ENCODE measurements at places on chromosomes 2 and 18. TPM values are rescaled to one million over a fixed set of nuclear protein-coding genes. Genes with fewer than 3 reads are reported as not detected.
A peak's percentile ranks its signal among the peaks of the same experiment; 100 is the strongest.

The ARHGEF4 gene
- total RNA-seq, result 6.5 TPM

GRCh38 chr2:197894751-197895274 is 90.4 kb downstream of the PLCL1 start:
- no peak overlapping the region for H3K4me3 ChIP-seq
- H3K27me3 ChIP-seq, result no peaks in the 10 kb centered on the region
- no peak for DNase-seq
- no peak overlapping the region for H3K27ac ChIP-seq
- no peaks in the 10 kb centered on the region for H3K36me3 ChIP-seq

DNA sequence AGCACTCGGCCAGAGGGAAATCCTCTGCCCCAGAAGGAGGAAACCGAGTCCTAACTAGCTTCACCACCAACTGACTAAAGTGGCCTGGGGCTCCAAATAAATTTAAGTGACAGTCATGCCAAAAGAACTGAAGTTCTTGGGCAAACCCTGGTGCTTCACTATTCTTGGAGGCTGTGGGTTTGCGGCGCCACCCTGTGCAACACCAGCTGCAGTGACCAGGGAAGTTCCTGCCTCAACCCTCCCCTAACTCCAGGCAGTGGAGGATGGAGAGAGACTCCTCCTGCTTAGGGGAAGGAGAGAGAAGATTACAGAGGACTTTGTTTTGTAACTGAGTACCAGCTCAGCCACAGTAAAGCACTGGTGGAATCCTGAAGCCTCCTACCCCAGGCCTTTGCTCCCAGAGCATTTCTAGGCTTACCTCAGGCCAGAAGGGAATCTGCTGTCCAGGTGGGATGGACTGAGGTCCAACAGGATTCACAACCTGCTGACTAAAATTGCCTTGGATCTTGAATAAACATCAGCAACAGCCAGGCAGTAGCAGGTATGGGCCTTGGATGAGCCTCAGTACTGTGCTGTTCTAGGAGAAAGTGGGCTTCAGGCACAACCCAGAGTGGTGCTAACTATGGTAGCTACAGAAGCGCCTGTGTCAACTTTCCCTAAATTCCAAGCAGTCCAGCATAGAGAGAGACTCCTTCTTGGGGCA is 29.4 kb upstream of the BMP10 start:
- H3K27ac ChIP-seq, result no peak overlapping the region
- DNase-seq, result no peak
- no peak overlapping the region for H3K4me3 ChIP-seq
- H3K36me3 ChIP-seq, result no peaks in the 10 kb centered on the region
- no peaks in the 10 kb centered on the region for H3K27me3 ChIP-seq

DNA sequence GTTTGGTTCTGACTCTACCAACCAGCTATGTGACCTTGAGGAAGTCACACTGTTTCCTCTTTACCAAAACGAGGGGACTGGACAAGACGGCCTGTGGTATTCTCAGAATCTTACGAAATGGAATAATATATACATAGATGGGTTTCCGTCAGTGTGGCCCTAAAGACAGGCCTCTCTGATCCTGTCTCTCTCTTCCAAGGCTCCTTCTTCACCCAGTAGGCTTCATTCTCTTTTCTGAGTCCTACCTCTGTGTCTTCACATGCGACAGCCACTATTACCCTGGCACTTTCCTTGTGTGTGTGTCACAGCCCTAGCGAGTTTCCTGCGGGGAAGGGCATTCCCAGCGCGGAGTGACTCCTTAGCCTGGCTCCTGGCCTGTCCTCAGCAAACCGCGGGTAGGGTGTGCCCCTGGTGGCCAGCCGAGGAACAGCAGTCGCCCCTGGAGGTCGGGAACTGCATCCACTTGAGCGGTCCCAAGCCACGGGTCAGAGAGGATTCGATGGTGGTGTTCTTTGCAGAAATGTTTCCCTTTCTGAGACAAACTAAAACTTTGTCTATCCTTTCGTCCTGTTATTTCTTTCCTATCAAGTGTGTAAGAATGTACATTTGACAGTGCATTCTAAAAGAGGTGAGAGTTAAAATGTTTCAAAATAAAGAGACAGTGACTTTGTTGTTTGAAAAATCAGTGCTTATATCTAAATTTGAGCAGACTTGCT is 63.3 kb downstream of the RAB31 start:
- H3K27ac ChIP-seq, result no peak overlapping the region
- H3K27me3 ChIP-seq, result no peaks in the 10 kb centered on the region
- H3K4me1 ChIP-seq, result peaks cover 12% of the 10 kb centered on the region
- H3K36me3 ChIP-seq, result no peaks in the 10 kb centered on the region
- no peak overlapping the region for H3K4me3 ChIP-seq

The ASB18 gene
- not detected for total RNA-seq

- no peak overlapping the region for H3K4me3 ChIP-seq
- no peak for DNase-seq
- no peak overlapping the region for H3K27ac ChIP-seq
- H3K4me1 ChIP-seq, result no peaks in the 10 kb centered on the region
- no peaks in the 10 kb centered on the region for H3K27me3 ChIP-seq
- H3K36me3 ChIP-seq, result no peaks in the 10 kb centered on the region
Measured at GRCh38 chr2:139876964-139877363, 1096.8 kb upstream of the NXPH2 start.

- DNase-seq, result no peak
- H3K4me3 ChIP-seq, result no peak overlapping the region
- H3K27ac ChIP-seq, result no peak overlapping the region
- no peaks in the 10 kb centered on the region for H3K27me3 ChIP-seq
- no peaks in the 10 kb centered on the region for H3K36me3 ChIP-seq
Measured at GRCh38 chr18:42901161-42901560, 214.3 kb downstream of the RIT2 start.

The LHCGR gene
- not detected for total RNA-seq

DNA sequence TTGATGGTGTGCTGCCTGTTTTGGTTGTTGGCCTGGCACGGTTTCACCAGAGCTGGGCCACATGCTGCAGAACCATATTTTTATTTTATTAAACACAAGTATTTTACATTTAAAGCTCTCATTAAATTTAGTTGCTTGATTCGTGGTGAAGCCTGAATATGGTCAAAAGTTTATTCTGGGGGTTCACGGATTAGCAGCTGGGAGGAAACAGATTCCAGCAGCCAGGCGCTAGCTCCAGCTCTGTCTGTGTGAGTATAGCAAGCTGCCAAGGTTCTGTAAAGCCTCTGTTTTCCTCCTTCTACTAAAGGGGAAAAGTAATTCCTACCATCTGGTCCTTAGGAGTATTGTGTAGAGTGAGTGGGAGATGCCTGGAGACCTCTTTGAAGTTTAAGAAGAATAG is 22.5 kb downstream of the GATA6 start:
- H3K36me3 ChIP-seq, result no peaks in the 10 kb centered on the region
- H3K27me3 ChIP-seq, result no peaks in the 10 kb centered on the region
- peak overlapping the region; percentile 95 for H3K27ac ChIP-seq
- DNase-seq, result no peak
- peaks cover 79% of the 10 kb centered on the region for H3K4me1 ChIP-seq

GRCh38 chr18:57846258-57846657 is 43.1 kb upstream of the ATP8B1 start:
- no peaks in the 10 kb centered on the region for H3K4me1 ChIP-seq
- H3K36me3 ChIP-seq, result no peaks in the 10 kb centered on the region
- no peaks in the 10 kb centered on the region for H3K27me3 ChIP-seq
- no peak for DNase-seq
- no peak overlapping the region for H3K27ac ChIP-seq

The SRD5A2 gene
- total RNA-seq, result not detected

DNA sequence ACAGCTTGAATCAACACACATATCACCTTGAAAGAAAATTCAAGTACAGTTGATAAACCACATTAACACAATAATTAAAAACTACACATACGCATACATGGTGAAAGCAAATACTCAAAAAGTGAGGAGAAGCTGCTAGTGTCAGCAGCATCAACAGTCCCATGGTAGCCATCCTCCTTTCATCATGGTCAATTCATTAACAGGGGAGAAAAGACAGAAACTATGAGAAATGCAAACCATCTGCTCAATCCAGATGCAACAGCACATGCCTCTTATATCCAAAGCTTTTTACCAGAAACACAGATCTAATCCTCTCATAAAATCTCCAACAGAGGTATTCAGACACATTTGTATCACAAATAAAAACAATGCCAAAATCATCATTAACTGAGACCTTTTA is 81.9 kb upstream of the CHRNA1 start:
- H3K27me3 ChIP-seq, result no peaks in the 10 kb centered on the region
- no peak overlapping the region for H3K4me3 ChIP-seq
- H3K4me1 ChIP-seq, result peaks cover 13% of the 10 kb centered on the region

- peaks cover 3% of the 10 kb centered on the region for H3K4me1 ChIP-seq
- H3K27me3 ChIP-seq, result no peaks in the 10 kb centered on the region
- no peaks in the 10 kb centered on the region for H3K36me3 ChIP-seq
- peak within 1 kb of the TSS; percentile 55 for H3K27ac ChIP-seq
- peak within 1 kb of the TSS; percentile 72 for H3K4me3 ChIP-seq
- DNase-seq, result no peak
Measured at GRCh38 chr2:233059797-233060500, at the start of gene INPP5D. TSS of gene INPP5D (plus strand) at chr2:233060342. CDS start at chr2:233060479, 137 bp downstream.

- H3K27ac ChIP-seq, result no peak overlapping the region
- H3K4me1 ChIP-seq, result peaks cover 25% of the 10 kb centered on the region
- no peak for DNase-seq
- H3K27me3 ChIP-seq, result no peaks in the 10 kb centered on the region
Measured at GRCh38 chr2:64594226-64594989, 59.3 kb downstream of the SERTAD2 start.

DNA sequence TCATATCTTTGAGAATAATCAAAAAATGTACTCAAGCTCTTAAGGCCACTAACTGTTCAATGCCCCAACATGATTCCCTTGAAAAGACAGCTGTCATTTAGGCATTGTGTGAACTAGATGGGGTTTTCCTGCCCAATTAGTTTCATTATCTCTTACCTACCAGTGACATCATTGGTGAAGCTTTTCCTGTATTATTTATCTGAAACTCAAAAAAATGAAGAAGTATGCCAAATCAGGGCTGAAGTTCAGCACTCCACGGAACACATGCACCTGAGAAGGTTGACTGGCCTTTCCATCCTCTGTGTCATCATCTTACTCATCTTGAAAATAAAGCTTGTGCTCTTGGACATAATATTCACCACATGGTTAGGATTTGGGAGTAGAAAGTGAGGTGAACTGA is 126.4 kb downstream of the TXNL1 start:
- H3K4me1 ChIP-seq, result no peaks in the 10 kb centered on the region
- no peak overlapping the region for H3K4me3 ChIP-seq
- no peak for DNase-seq
- H3K36me3 ChIP-seq, result no peaks in the 10 kb centered on the region

DNA sequence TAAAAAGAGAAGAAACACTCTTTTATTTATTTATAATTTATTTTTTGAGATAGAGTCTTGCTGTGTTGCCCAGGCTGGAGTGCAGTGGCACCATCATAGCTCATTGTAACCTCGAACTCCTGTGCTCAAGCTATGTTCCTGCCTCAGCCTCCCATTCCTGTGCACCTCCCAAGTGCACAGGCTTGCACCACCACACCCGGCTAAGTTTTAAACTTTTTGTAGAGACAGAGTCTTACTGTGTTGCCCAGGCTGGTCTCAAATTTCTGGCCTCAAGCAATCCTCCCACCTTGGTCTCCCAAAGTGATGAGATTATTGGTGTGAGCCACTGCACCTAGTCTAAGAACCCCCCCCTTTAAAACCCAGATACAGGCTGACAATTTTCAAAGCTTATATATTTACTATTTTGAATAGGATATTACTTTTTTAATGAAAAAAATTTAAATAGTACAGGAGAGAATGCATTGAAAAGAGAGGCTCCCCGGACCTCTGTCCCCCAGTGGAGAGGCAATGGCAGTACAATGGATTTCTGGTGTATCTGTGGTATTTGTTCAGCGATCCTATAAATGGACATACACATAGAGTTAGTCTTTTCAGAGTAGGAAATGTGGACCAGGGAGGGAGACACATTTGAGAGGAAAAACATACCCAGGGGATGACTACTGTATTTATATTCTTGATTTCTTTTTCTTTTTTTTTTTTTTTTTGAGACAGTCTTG is 48.1 kb upstream of the CNOT11 start:
- no peak overlapping the region for H3K27ac ChIP-seq
- no peaks in the 10 kb centered on the region for H3K36me3 ChIP-seq
- DNase-seq, result no peak
- H3K4me1 ChIP-seq, result no peaks in the 10 kb centered on the region

The CFAP53 gene
- not detected for total RNA-seq

- H3K36me3 ChIP-seq, result no peaks in the 10 kb centered on the region
- no peak overlapping the region for H3K4me3 ChIP-seq
- H3K27ac ChIP-seq, result no peak overlapping the region
- H3K27me3 ChIP-seq, result no peaks in the 10 kb centered on the region
- DNase-seq, result no peak
- no peaks in the 10 kb centered on the region for H3K4me1 ChIP-seq
Measured at GRCh38 chr2:240631548-240632305, 6.4 kb downstream of the GPR35 start.

The DSC3 gene
- 3.0 TPM for total RNA-seq

DNA sequence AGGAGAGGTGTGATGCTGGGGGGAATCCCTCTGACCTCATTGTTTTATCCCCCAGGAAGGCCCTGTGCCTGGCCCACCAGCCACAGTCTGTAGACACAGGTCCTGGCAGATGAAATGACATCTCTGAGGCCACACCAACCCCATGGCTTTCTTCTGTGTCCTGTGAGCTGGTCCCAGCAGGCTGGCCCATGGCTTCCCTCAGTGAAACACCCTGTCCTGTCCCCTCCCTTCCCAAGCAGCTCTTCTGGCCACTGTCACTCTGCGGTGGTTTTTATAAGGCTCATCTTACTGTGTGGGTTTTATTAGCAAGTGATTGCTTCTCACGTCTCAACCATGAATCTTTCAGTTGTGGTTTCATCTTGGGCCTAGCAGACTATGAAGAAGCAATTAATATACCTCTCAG is 102.8 kb upstream of the STPG4 start:
- H3K36me3 ChIP-seq, result no peaks in the 10 kb centered on the region
- H3K4me3 ChIP-seq, result no peak overlapping the region
- H3K4me1 ChIP-seq, result no peaks in the 10 kb centered on the region
- no peak overlapping the region for H3K27ac ChIP-seq
- no peaks in the 10 kb centered on the region for H3K27me3 ChIP-seq

DNA sequence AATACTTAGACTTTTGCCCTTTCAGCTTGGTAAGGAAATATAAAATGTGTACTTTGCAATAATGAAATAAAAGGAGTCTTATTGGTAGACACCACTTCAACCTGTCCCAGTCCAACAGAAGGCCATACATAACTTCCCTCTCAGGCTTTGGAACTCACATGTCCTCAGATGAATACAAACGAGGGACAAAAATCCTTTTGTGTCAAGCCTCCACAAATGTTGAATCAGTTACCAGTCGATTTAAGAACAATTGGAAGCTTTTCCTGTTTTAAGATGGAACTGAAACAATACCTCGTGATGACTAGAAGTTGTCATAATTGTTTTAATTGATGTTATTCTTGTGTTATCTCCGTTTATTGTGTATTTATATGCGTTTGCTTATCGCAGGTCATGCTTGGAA is 385.1 kb upstream of the POU3F3 start:
- H3K27ac ChIP-seq, result no peak overlapping the region
- H3K4me1 ChIP-seq, result no peaks in the 10 kb centered on the region
- H3K27me3 ChIP-seq, result no peaks in the 10 kb centered on the region
- no peak overlapping the region for H3K4me3 ChIP-seq
- DNase-seq, result no peak
- H3K36me3 ChIP-seq, result no peaks in the 10 kb centered on the region

The CRYGD gene
- total RNA-seq, result not detected

- H3K4me1 ChIP-seq, result no peaks in the 10 kb centered on the region
- H3K27me3 ChIP-seq, result no peaks in the 10 kb centered on the region
- no peak overlapping the region for H3K27ac ChIP-seq
- no peaks in the 10 kb centered on the region for H3K36me3 ChIP-seq
- no peak overlapping the region for H3K4me3 ChIP-seq
Measured at GRCh38 chr2:137802038-137802437, 162.2 kb upstream of the HNMT start.

- no peaks in the 10 kb centered on the region for H3K27me3 ChIP-seq
- peaks cover 8% of the 10 kb centered on the region for H3K36me3 ChIP-seq
- no peak for DNase-seq
Measured at GRCh38 chr18:48814490-48815178, 136.1 kb downstream of the SMAD7 start.
